NCI-H2081 (cell line): ENCODE measurements at places on chromosomes 13 and 19.

DNA sequence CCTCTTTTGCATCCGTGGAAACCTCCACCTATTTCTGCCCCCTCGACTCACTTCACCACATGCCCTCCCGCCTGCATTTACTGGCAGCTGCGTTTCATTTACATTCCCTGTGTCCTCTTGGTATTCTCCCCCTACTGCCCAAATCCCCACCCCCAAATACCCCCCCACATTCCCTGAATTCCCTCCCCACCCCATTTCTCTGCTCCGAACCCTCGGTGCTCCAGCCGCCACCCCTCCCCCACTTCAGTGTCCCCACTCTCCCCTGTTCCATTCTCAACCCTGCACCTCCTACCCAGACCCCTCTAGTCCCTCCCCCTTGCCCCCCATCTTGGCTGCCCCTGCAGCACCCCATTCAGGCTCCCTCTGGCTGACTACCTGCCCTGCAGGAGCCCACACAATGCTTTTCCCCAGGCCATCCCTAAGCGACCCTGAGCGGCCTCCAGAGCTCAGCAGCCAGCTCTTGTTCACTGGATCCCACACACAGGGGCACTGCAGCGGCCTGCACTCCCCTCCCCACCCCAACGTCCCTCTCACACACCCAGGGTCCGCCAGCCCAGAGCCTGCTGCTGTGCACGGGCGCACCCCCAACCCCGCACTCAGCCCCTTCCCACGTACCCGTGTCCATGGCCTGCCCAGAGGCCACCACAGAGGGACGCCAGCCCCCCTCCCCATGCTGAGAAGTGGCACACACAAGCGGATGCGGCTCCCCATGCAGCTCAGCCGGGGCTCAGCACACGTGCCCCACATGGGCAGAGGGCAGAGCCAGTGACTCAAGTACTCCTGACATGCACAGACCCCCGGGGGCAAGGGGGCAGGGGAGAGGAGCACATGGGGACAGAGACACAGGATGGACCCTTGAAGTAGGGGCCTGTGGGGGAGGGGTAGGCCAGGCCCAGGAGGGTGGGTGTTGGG lies 26.3 kb downstream of the SHANK1 start:
- no peak for DNase-seq

- DNase-seq = no peak
Observed at GRCh38 chr13:38830442-38831045, 143.7 kb downstream of the FREM2 start.

GRCh38 chr13:55067946-55068345 lies 2039.3 kb downstream of the OLFM4 start:
- no peak for DNase-seq

DNA sequence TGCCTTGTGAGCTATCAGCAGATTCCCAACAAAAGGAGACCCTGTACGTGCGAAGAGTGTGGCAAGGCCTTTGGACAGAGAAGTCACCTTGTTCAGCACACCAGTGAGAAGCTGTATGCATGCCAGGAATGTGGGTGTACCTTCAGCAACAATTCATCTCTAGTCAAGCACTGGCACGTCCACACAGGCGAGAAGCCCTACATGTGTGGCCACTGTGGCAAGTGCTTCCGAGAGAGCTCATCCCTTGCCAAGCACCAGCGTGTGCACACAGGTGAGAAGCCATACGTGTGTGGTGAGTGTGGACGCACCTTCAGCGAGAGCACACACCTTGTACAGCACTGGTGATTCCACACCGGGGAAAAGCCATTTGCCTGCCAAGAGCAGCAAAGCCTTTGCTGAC lies 7.6 kb upstream of the ZSCAN22 start:
- no peak for DNase-seq

DNA sequence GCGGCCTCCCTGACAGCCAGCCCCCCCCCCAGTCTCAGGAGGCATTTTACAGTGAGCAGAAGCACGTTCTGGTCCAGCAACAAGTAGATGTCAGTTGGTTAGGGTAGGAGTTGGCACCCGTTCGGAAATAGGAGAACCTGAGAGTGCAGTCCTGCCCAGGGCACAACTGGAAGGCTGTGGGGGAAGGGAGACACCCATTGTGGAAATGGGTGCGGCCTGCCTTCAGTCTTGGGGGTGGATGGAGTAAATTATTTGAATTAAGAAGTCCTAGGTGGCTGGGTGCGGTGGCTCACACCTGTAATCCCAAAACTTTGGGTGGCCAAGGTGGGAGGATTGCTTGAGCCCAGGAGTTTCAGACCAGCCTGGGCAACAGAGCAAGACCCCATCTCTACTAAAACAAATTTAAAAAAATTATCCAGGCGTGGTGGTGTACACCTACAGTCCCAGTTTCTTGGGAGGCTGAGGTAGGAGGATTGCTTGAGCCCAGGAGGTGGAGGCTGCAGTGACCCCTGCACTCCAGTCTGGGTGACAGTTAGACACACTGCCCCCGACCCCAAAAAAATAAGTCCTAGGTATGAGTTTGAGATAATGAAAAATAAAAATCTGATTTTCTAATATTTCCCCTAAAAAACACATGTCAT lies 1.2 kb downstream of the CIRBP start:
- no peak for DNase-seq

- DNase-seq = no peak
Observed at GRCh38 chr19:29876414-29876813, 64.6 kb downstream of the CCNE1 start.

GRCh38 chr13:111598747-111599146 lies 278.3 kb downstream of the TEX29 start:
- peak; percentile 25 for DNase-seq

DNA sequence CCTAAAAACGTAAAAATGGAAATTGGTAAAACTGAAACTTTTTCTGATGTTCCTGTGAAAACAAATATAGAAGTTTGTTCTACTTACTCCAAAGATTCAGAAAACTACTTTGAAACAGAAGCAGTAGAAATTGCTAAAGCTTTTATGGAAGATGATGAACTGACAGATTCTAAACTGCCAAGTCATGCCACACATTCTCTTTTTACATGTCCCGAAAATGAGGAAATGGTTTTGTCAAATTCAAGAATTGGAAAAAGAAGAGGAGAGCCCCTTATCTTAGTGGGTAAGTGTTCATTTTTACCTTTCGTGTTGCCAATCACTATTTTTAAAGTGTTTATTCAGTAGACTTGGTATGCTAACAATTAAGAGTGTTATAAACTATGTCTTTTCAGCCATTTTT lies 25.6 kb downstream of the BRCA2 start:
- DNase-seq = no peak

- no peak for DNase-seq
Observed at GRCh38 chr19:43648633-43649032, 9.0 kb upstream of the CADM4 start.

DNA sequence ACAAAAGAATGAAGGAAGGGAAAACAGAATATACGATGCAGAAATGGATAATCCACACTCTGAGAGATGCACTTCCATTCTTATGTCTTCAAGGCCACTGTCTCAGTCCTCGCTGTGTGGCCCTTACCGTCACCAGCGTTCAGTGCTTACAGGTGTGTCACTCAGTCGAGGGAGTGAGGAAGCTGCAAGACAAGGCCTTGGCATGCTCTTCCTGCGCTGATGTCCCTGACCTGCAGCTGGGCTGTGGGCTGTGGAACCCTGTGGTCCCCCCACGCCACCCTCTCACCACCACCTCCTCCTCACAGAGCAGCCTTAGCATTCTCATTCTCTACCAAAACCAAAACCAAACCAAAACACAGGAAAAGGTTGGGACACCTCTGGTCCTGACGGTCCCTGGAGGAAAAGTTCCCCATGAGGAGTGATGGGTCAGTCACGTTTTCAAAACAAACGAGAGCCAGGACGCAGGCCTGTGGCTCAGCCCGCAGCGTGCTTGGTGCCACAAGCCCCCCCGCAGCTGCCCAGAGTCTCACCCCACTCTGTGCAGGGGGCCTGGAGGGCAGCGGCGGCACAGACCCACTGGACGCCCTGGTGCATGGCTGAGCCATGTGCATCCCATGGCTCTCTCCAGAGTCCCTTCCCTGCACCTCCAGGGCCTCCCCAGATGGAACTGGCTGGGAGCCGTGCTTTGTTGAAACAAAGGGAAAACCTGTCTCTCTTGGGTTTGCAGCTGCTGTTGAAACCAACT lies 48.2 kb upstream of the GPR183 start:
- DNase-seq = no peak

DNA sequence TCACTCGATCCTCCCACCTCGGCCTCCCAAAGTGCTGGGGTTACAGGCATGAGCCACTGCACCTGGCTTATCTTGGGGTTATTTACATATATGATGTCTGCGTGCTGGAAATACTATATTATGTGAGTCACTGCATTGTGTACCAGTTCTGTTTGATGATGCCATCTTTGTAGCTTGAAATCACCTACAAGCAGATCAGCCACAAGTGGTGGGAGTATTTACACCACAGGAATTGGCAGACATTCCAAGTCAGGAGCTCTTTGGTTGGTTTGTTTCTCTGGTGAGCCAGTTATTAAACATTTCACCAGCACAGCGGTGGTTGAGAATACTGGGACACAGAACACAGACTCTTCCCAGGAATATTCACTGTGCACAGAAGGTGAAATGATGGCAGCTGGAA lies 4.5 kb upstream of the TIMM44 start:
- no peak for DNase-seq

GRCh38 chr19:50380137-50380536 lies 3.9 kb downstream of the NR1H2 start:
- DNase-seq = no peak

GRCh38 chr19:28405346-28405742 lies 807.6 kb downstream of the UQCRFS1 start:
- no peak for DNase-seq

GRCh38 chr13:59461411-59461810 lies 702.3 kb downstream of the DIAPH3 start:
- DNase-seq = no peak

DNA sequence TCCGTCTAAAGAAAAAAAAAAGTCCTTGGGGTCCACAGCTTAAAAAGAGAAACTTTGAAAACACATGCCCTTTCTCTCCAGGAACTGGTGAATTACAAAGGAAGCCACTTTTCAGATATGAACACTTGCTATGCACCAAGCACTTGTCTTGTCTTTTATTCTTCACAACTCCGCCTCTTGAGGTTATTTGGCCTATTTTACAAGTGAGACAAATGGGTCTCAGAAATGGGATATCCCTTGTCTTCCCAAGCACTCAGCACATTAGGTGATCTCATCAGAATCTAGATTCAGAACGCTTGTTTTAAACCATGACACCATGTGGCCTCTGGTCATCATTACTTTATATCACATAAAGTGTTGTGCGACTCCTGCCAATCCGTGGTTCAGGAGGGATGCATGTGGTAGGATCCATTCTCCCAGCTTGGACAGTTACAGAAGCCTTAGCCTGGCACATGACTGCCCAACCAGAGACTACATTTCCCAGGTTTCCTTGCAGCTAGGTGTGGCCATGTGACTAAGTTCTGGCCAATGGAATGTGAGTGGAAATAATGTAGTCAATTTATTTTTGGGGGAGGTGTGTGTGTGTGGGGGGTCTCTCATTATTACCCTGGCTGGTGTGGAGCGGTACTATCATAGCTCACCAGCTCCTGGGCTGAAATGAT lies 13.9 kb downstream of the TSKS start:
- DNase-seq = no peak

DNA sequence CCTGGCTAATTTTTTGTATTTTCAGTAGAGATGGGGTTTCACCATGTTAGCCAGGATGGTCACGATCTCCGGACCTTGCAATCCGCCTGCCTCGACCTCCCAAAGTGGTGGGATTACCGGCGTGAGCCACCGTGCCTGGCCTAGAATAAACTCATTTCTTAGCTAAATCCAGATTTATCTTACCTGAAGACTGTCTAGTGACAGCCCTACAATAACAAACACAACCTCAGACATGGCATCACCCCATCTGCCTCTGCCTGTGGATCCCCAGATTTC lies 5.0 kb downstream of the ZNF44 start:
- DNase-seq = no peak

DNA sequence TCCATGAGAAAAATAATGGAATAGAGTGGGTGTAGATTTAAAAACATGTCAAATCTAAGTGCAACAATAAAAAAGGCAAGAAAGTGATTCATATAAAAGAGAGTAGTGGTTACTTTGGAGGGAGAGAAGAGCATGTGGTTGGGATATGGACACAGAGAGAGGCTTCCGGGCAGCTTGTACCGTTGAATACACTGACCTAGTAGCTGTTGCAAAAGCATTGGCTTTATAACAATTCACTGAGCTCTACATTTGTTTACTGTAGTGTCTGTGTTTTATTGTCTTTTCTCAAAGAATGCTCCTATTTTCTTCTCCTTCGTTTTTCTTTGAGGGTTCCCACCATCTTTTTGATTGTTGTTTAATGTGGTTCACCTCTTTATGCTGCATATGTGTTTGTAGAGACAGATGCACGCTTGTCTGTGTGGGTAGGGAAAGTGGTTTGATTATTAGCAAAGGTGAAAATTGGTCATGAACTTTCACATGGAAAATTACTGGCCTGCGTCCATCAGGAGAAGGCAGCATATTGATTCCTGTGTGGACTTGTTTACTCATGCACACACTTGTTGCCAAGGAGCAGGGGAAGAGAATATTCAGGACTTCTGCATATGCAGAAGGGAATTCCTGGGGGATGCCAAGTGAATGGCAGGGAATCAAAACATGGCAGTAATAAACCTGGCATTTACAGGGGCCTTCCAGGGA lies 29.9 kb upstream of the IRS2 start:
- DNase-seq = no peak

- no peak for DNase-seq
Observed at GRCh38 chr13:57666131-57666953, 34.8 kb downstream of the PCDH17 start.

DNA sequence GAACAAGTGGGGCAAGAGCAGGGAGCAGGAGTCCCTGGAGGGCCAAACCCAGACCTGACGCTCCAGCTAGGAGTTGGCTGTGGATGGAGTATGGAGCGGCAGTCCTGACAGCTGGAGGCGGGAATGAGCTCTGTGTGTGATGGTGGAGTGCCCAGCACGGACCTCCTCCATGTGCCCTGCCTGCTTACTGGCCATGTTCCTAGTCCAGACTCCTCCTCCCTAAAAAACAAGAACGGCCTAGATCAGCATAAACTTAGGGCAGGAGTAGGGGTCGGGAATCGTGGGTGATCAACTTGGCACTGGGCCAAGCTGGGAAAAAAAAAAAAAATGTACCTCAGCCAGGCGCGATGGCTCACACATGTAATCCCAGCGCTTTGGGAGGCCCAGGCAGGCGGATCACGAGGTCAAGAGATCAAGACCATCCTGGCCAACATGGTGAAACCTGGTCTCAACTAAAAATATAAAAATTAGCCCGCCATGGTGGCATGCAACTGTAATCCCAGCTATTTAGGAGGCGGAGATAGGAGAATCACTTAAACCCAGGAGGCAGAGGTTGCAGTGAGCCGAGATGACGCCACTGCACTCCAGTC lies 29.5 kb downstream of the LTBP4 start:
- DNase-seq = no peak
